Left lung (tissue), 14 donors: ENCODE measurements at places on chromosomes 1 and 21. TPM values are rescaled to one million over a fixed set of nuclear protein-coding genes. Genes with fewer than 3 reads are reported as not detected.

DNA sequence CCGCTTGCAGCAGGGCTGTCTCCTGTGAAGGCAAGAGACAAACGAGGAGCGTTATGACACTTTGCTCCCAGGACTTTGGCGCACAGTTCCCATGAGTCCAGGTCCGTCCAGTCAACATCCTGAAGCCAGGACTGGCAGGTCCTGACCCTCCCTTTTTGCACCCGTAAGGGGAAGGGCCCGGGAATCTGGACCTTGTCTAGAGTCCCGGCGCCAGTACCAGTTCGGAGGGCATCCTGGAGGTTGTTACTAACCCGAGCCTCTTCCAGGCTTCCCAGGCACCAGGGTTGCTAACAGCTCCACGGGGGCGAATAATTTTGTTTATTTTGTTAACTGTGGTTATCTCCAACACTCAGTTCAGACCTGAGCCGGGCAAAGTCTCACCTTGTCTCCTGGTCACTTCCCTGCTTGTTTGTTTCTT, 682 bp upstream of the RWDD3 start:
- peak; percentile 37 for DNase-seq

GRCh38 chr1:94614996-94615395, 73.4 kb upstream of the F3 start:
- DNase-seq = no peak

- no peak for DNase-seq
Measured at GRCh38 chr21:27680181-27680580, 713.3 kb upstream of the ADAMTS5 start.

GRCh38 chr21:36065497-36066036, 4.3 kb upstream of the CBR1 start:
- DNase-seq = no peak

ADCY10 gene
- not detected for total RNA-seq
